ENCODE measurements at places on chromosomes 4 and X.

DNA sequence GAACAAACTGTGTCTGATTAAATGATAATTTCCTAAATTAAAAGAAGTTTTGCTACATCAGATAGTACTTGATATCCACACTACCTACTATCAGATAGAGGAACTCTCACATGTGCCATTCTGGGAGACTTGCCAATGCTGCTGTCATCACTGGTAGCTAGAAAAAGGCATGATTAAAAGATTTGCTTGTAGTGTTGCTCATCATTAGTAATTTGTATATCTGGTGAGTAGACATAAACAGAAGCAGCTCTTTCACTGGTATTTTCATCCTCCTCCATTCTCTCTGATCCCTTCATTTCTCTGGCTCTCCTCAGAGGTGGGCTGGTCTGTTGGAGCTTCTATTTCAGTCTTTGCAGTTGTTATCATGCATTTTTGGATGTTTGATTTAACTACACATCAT lies 56.0 kb downstream of the SPRY1 start:
- DNase-seq, result no peak

- no peak for DNase-seq
These were observed 50.4 kb downstream of the MID1 start for GRCh38 chrX:10569946-10570345.

- no peak for DNase-seq
These were observed 45.8 kb downstream of the TACR3 start for GRCh38 chr4:103673983-103674382.

- DNase-seq, result no peak
These were observed 17.1 kb downstream of the NAT8L start for GRCh38 chr4:2075987-2076907.

DNA sequence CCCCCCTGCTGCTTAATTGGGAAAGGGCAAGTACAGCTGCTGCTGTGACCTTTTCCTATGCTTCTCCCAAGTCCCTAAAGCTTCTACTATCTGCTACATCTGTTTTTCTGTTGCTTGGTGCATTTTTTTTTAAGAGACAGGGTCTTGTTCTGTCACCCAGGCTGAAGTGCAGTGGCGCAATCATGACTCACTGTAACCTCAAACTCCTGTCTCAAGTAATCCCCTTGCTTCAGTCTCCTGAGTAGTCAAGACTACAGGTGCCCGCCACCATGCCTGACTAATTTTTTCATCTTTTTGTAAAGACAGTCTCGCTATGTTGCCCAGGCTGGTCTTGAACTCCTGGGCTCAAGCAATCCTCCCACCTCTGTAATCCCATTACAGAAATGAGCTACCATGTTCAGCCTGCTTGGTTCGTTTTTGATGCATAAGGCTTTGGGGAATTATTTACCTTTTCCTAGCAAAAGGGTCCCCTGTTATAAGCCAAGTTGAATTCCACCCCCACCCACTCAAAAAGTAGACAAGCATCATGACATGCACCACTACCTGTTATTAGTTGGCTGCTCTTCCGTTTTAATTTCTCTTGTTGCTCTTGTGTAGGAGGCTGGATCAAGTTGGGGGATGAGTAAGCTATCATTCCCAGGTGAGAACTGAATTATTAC lies 39.6 kb downstream of the DGKK start:
- DNase-seq, result no peak

DNA sequence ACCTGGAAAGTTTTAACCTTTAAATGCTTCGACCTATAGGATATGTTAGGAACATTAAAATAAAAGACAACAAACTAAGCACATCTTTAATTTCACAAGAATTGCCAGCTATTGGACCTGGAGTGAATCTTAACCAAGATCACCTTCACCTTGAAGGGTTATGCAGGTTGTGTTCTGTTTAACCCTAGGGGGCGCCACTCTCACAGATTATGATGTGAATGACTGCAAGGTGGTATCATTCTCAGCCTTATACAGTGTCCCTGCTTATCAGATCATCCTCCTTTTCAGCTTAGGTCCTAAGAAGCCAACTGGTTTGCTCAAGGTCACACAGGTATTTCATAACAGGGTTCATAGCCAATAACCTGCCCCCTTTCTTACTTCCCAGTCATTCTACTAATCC lies 23.5 kb downstream of the INTS6L start:
- no peak for DNase-seq

- DNase-seq, result no peak
These were observed 69.2 kb downstream of the SYNPO2 start for GRCh38 chr4:118957722-118958445.

- no peak for DNase-seq
These were observed 681.9 kb upstream of the HS3ST1 start for GRCh38 chr4:12110627-12111026.

DNA sequence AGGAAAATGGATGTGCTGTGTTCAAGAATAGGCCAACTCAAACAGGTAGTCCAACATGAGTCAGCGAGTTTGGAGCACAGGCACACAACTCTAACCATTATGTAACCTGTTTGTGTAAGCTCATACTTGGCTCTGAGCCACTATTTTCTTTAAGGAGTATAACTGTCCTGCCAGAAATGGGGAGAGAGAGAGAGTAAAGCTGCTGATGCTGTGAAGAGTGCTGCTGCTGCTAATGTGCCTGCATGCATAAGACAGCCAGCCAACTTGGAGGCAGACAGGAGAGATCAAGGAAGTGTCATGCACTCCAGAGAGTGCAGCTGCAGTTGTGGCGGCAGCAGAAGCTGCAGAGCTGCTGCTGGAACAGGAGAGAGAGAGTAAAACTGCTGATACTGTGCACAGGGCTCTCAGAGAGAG lies 11.7 kb upstream of the STATH start:
- no peak for DNase-seq

DNA sequence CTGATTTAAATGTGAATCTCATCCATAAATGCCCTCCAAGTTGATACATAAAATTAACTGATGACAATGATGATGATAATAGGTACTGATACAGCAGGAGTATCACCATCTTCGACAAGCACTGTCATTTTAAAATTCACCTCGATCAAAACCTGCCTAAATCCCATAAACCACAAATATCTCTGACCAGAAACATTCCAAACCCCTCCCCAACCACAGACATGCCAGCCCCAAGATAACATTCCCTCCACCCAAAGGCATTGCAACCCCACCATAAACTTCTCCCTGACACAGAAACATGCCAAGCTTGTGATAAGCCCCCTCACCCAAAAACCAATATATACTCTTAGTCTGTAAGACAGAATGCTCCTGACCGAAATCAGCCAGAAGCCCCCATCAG lies 63.7 kb upstream of the WDFY3 start:
- no peak for DNase-seq

- no peak for DNase-seq
These were observed 790 bp upstream of the HHIP start for GRCh38 chr4:144645102-144645630.

DNA sequence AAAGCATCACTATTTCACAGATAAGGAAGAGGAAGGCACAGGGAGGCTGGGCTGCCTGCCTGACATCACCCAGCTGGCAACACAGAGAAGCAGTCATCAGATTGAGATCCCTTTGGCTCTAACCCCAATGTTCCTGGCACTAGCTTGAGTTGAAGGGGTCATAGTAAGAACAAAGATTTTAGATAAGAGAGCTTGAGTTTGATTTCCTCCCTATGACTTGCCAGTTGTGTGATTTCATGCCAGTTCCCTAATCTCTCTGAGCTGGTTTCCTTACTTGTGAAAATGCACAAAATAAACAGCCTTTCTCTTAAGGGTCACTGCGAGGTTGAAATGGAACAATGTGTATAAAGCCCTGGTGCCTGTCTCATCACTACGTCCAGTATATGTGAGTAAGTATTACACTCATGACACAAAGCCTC lies 475.4 kb upstream of the HS3ST1 start:
- DNase-seq, result no peak

DNA sequence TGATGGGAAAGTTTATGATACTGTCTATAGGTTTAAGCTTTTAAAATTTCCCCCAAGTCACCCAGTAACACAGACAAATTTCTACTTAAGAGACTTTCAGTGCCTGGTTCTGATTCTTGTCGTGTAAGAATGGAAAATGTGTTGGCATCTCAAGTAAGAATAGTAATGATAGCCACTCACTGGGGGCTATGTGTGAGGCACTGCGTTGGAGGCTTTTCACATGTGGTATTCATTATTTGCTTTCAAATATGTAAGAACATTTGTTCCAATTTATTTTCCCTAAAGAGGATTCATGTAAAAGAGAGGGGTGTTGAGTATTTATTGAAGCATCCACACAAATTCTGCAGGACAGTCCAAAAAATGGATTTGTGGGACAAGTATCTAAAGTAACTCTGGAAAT lies 143.6 kb downstream of the FNIP2 start:
- no peak for DNase-seq

DNA sequence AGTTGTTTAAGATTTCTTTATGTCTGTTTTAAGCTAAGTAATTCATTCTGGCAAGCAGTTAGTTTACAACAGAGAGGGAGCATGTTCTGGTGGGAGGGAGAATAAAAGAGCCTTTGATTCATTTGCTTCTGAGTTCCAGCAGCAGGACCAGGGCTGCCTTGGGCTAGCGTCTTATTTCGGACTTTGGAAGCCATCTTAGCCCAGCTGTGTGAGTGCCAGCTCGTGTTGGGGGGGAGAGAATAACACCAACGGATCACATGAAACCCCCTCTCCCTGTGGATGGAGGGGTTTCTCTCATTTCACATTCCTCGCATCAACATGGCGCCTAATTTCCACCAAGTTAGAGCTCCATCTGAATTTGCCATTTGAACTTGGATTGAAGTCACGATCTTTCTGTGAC lies 7.4 kb downstream of the GAB1 start:
- DNase-seq, result no peak

- DNase-seq, result no peak
These were observed 6.6 kb upstream of the DDX60L start for GRCh38 chr4:168486912-168487281.

GRCh38 chrX:255923-256331 lies 25.3 kb upstream of the PLCXD1 start:
- no peak for DNase-seq

DNA sequence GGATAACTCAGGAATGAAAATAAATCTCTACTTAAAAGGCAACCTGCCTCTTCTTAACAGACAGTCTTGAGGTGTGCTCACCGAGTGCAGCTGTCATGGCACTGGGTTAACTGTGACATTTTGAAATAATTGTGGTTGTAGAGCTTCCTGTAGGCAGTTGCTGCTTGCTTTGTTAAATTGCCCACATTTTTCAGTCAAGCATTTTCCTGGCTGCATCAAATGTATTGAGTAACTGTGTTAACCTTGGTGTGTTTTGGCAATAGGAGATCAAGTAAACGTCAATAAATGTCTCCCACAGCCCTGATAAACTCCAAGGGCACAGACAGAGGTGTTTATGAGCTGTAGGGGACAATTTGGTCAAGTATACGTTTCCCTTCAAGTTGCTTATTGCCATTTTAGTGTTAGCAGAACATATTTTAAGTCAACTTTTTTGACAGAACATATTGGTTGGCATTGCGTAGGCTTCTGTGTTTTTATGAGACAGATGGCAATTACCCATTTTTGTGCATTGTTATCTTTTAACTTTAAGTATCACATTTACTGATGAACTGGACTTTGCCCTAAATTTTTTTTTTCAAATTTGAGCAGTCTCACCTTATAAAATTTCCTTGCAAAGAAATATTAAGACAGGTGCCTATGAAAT lies 527.4 kb downstream of the C4orf33 start:
- no peak for DNase-seq

GRCh38 chr4:70715097-70715496 lies 6.7 kb upstream of the RUFY3 start:
- no peak for DNase-seq

DNA sequence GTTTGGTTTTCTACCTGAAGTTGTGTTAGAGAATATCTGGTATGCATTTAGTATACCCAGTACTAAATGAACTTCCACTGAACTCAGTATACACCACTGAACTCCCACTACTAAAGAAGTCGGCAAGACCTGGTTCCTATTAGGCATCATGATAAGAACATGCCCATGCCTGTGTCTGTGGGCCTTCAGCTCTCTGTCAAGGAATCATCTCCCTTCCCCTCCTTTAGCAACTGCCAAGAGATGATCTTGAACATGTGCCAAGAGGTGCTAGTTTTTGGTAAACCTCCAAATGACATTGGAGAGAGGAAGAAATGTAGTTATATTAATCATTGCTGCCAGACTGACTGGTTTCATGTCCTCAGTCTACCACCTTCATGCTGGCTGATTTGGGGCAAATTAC lies 113.2 kb downstream of the ATP10D start:
- no peak for DNase-seq

GRCh38 chrX:9267415-9267814 lies 197.4 kb upstream of the TBL1X start:
- DNase-seq, result no peak

GRCh38 chr4:20395160-20395773 lies 143.6 kb downstream of the SLIT2 start:
- DNase-seq, result no peak

GRCh38 chrX:69987691-69988090 lies 62.0 kb downstream of the AWAT2 start:
- DNase-seq, result no peak
